SJSA1 (cell line): ENCODE measurements at places on chromosomes 13 and 19. TPM values are rescaled to one million over a fixed set of nuclear protein-coding genes. Genes with fewer than 3 reads are reported as not detected.

DNA sequence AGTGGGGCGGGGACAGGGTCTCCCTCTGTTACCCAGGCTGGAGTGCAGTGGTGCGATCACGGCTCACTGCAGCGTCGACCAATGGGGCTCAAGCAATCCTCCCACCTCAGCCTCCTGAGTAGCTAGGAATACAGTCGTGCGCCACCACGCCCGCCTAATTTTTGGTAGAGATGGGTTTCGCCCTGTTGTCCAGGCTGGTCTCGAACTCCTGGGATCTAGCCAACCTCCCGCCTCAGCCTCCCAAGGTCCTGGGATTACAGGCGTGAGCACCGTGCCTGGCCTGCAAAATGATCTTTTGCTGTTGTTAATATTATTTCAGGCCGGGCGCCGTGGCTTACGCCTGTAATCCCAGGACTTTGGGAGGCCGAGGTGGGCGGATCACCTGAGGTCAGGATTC is 621 bp upstream of the TGDS start:
- DNase-seq = no peak

Gene PNKP
- total RNA-seq = 19.6 and 35.0 TPM in 2 replicates

DNA sequence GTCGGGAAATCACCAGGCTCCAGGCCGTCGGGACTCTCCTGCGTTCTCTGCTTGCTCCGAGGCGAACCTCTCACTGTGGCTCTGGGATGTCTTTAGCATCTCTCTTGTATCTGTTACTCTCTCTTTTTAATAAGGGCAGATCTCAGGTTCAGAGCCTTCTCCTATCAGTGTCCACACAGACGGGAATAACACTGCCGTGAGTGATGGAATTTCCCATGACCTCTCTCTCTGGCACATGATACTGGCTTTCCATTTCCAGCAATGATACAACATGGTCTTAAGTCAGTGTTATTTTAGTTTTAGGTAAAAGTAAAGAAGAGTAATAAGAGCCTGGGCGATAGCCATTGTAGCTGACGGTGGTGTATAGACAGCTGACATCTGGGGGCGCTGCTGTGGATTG is 9.3 kb downstream of the ZNF444 start:
- DNase-seq = no peak

DNA sequence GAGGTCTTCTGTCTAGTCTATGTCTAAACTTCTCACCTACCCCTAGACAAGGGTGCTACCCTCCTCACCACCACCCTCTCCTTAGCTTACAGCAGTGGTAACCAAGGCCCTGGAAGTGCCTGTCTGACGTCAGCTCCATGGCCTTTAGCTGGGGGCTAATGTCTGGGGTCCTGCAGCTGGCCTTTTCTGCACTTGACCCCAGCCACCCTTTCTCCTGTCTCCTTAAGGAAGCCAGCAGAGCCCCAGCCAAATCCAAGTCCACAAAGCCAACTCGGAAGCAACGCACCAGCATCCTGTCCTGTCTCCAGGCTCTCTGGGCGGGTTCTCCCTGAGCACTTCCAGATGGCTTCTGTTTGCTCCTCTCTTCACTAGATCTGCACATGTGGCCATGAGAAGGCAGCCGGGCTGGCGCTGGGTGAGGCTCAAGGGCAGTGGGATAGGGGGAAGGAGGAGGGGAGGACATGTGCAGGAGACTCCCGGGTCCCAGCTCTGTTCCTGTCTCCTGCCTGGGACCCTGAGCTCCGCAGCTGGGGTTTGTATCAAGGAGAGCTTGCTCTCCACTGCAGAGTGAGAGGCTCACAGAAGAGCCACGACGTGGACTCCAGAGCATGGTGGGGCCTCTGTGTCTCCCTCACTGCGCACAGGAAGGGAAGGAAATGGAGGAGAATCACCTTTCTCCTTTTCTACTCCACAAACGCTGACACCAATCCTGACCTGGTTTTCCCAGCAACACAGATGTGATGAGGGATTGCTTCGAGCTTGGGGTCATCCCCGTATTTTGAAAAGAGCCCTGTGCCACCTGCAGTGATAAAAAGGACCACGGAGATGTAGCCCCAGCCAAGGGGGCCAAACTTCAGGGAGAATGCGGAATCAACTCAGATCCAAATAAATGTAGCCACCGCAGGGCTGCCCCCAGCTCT is 204.2 kb downstream of the USP12 start:
- DNase-seq = no peak

Gene CYP4F2
- not detected in 2 replicates for total RNA-seq

- no peak for DNase-seq
These were observed 4.4 kb downstream of the BCKDHA start for GRCh38 chr19:41402010-41402409.

DNA sequence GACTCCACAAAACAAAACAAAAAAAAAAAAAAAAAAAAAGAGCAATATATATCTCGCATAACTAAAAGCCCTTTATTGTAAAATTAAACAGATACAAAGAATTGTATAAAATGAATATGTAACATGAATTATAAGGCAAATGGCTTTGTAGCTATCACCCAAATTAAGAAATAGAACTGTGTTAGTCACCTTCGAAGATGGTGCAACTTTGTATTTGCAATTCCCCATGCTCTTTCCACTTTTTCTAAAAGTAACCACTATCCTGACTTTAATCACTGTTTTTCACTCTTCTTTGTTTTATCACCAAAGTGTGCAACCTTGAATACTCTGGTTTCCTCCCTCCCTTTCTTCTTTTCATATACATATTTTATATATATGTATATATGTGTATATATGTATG is 57.1 kb upstream of the HTR2A start:
- DNase-seq = no peak

- DNase-seq = no peak
These were observed 1.7 kb upstream of the DLEU7 start for GRCh38 chr13:50845211-50845610.

DNA sequence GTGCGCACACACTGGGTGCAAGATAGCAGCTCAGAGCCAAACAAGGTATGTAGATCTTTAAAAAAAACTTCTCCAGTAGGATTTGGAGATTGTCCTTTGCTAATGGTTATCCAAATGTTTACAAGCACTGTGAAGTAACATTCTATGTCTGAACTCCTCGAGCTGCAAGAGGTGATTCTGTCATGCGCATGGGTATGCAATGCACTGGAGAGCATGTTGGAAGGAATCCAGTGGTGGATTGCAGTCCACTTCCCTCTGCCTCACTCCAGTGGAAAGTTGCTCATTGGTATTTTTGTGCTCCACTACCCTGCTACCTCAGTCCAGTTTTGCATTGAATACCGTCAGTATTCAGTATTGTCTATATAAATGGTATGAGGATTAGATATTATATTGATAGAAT is 132.1 kb downstream of the ATP8A2 start:
- no peak for DNase-seq

Gene CCDC122
- 4.6 and 7.4 TPM in 2 replicates for total RNA-seq

Gene IGSF23
- total RNA-seq = 0.37 TPM in 1 of 2 replicates, not detected in the other

Gene RETN
- total RNA-seq = not detected in 2 replicates

DNA sequence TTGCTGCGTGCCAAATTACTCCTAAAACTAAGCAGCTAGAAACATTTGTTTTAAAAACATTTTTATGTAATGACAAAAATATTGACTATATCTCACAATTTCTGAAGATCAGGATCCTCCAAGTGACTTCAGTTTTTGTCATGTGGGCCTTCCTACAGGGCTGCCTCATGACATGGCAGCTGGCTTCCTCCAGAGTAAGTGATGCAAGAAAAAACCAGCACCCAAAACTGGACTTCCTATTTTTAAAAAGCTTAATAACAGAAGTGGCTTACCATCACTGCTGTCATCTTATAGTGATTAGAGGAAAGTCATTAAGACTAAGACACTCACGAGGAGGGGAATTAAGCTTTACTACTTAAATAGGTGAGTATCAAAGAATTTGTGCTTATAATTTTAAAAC is 681.7 kb downstream of the PCDH17 start:
- no peak for DNase-seq

GRCh38 chr13:48125794-48126228 is 30.9 kb upstream of the MED4 start:
- no peak for DNase-seq

- DNase-seq = no peak
These were observed 25.3 kb upstream of the TBC1D4 start for GRCh38 chr13:75507027-75508001.

- no peak for DNase-seq
These were observed 485 bp upstream of the ZNF845 start for GRCh38 chr19:53333066-53333462.

DNA sequence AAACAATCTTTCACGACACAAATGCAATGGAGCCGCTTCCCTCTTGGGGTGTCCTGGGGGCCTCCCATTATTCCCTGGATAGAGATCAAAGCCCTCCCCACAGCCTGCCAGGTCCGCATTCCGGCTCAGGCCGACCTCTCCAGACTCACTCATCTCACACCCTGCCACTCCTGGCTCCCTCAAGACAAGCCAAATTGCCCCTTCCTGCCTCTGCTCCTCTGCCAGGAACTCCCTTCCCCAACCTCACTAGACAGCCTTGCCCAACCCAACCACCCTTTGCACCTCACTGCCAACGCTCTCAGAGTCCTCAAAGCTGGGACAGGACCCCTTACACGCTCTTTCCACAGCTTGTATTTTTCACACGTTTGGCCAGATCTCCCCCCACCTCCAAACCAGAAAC is 1.5 kb downstream of the ABHD17A start:
- DNase-seq = no peak

- no peak for DNase-seq
These were observed 8.3 kb upstream of the NAA16 start for GRCh38 chr13:41302743-41303142.

GRCh38 chr19:5225486-5226345 is 114.9 kb downstream of the PTPRS start:
- no peak for DNase-seq

GRCh38 chr13:29958476-29958875 is 108.1 kb upstream of the UBL3 start:
- no peak for DNase-seq

Gene ZNF28
- total RNA-seq = 12.9 and 29.1 TPM in 2 replicates

GRCh38 chr13:28620011-28620830 is 38.7 kb upstream of the POMP start:
- DNase-seq = no peak

DNA sequence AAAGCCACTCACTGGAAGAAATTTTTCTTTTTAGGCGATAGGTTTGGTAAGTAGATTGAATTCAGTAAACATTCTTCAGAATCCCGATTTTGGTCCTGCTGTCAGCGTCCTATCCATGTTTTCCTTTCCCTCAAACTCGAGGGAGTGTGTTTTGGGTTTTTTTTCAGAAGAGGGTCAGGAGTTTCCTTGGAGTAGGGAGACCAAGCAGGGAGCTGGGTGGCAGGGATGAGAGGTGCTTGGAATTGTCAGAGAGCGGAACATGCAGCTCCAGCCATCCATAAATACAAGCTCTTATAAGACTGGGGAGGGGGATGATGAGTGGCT is 1.6 kb upstream of the PCDH8 start:
- no peak for DNase-seq

Gene SUGP1
- 22.2 and 27.1 TPM in 2 replicates for total RNA-seq

GRCh38 chr13:62512194-62513141 is 1096.8 kb upstream of the PCDH20 start:
- DNase-seq = no peak

Gene LGALS14
- total RNA-seq = not detected in 2 replicates

Gene ANGPTL4
- 1.5 and 3.4 TPM in 2 replicates for total RNA-seq
